Caki2 (cell line): ENCODE measurements at places on chromosomes 2 and 18. TPM values are rescaled to one million over a fixed set of nuclear protein-coding genes. Genes with fewer than 3 reads are reported as not detected.

Gene LHCGR
- not detected in 2 replicates for total RNA-seq

Gene PFN4
- 0.57 TPM in 1 of 2 replicates, not detected in the other for total RNA-seq

Gene CLK1
- total RNA-seq = 30.8 and 70.2 TPM in 2 replicates

Gene RUFY4
- not detected in 2 replicates for total RNA-seq

Gene ACMSD
- 3.8 and 5.3 TPM in 2 replicates for total RNA-seq

GRCh38 chr2:96262306-96262705 lies 3.5 kb downstream of the TMEM127 start:
- no peak for DNase-seq

GRCh38 chr2:54701029-54701428 lies 22.4 kb upstream of the EML6 start:
- no peak for DNase-seq

- no peak for DNase-seq
These were observed 14.3 kb upstream of the RAPH1 start for GRCh38 chr2:203549406-203549805.

GRCh38 chr18:60485201-60485600 lies 112.6 kb upstream of the MC4R start:
- no peak for DNase-seq

DNA sequence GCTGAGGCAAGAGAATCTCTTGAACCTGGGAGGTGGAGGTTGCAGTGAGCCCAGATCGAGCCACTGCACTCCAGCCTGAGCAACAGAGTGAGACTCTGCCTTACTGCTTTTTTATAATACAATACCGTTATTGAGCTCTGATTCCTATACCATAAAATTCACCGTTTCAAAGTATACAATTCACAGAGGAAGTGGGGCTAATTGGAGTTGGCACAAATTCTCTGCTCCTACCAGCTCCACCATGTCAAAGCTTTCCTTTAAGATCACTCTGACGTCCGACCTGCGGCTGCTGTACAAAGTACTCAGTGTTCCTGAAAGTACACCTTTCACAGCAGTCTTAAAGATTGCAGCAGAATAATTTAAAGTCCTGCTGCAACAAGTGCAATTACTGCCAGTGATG lies 29.6 kb upstream of the CYBRD1 start:
- no peak for DNase-seq

- DNase-seq = no peak
These were observed 33.3 kb downstream of the LONRF2 start for GRCh38 chr2:100289020-100289419.

GRCh38 chr18:49731421-49731841 lies 81.9 kb downstream of the ACAA2 start:
- no peak for DNase-seq

DNA sequence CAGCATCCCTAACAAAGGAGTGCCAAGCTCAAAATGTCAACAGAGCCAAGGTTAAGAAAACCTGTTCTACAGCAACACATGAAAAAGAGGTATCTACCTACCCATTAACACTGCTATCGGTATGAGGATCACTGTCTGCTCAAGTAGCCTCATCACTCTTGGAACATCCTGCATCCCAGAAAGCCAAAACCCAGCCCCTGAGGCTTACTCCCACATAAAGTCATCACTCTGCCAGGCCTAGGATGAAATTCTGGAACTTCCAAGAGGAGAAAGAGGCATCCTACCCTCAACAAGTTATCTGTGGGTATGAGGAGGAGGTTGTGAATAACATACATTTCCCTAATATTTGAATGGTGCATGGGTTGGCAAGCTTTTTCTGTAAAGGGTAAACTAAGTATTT lies 25.5 kb downstream of the CDH2 start:
- DNase-seq = no peak

- peak; percentile 77 for DNase-seq
These were observed 446.4 kb upstream of the RAB12 start for GRCh38 chr18:8162802-8163201.

- no peak for DNase-seq
These were observed 4.7 kb upstream of the SATB2 start for GRCh38 chr2:199462347-199462955.

DNA sequence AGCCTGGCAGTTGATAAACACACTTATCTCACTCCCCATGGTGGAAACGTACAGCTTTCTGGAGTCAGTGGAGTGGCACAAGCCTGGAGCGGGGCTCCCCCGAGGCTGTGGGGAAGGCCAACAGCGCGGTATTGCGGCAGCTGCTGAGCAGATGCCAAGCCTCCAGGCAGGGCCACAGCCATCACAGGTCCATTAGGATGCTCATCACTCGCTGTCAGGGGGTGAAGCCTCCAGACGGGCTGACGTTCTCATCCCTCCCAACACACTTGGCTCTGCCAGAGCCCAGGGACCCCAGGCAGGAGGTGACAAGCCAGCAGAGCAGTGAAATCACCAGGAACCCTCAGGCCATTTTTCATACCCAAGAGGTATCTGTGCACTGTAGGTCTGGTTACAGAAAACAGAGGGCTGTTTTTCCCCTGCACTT lies 529.2 kb upstream of the KLHL29 start:
- DNase-seq = no peak

- peak; percentile 97 for DNase-seq
These were observed 133.1 kb downstream of the NCKAP5 start for GRCh38 chr2:133434959-133435668.

GRCh38 chr2:60488291-60488690 lies 65.2 kb downstream of the BCL11A start:
- no peak for DNase-seq
